ENCODE measurements at places on chromosomes 5 and 9. TPM values are rescaled to one million over a fixed set of nuclear protein-coding genes. Genes with fewer than 3 reads are reported as not detected.
A peak's percentile ranks its signal among the peaks of the same experiment; 100 is the strongest.

DNA sequence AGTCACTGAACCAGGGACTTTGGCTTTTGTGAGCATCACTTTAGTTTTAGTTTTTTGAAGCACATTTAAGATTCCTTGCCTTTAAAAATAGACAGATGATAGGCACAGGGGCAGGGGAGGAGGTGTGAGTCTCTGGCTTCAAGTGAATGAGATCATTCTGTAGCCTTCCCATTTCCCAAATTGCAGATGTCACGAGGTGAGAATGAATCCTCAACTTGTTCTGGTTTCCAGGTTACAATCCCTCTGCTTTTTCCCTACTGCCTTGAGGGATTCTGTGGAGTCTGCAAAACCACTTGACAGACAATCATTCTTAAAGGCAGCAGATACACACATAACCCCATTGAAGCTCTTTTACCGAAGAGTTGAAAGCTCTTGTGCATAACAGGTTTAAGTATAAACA is 332.4 kb downstream of the DMAC1 start:
- no peak for DNase-seq

- no peak for DNase-seq
Observed at GRCh38 chr5:78006449-78006848, 230.3 kb upstream of the TBCA start.

- DNase-seq, result no peak
Observed at GRCh38 chr9:125913551-125913950, 166.4 kb downstream of the PBX3 start.

GRCh38 chr5:150296496-150296895 is 6.2 kb downstream of the ARSI start:
- DNase-seq, result no peak

GRCh38 chr9:98637381-98637780 is 71.4 kb downstream of the GABBR2 start:
- no peak for DNase-seq

- peak; percentile 74 for DNase-seq
Observed at GRCh38 chr9:91164724-91165520, 196.8 kb downstream of the AUH start.

- DNase-seq, result no peak
Observed at GRCh38 chr9:18675332-18675731, 201.4 kb downstream of the ADAMTSL1 start.

DNA sequence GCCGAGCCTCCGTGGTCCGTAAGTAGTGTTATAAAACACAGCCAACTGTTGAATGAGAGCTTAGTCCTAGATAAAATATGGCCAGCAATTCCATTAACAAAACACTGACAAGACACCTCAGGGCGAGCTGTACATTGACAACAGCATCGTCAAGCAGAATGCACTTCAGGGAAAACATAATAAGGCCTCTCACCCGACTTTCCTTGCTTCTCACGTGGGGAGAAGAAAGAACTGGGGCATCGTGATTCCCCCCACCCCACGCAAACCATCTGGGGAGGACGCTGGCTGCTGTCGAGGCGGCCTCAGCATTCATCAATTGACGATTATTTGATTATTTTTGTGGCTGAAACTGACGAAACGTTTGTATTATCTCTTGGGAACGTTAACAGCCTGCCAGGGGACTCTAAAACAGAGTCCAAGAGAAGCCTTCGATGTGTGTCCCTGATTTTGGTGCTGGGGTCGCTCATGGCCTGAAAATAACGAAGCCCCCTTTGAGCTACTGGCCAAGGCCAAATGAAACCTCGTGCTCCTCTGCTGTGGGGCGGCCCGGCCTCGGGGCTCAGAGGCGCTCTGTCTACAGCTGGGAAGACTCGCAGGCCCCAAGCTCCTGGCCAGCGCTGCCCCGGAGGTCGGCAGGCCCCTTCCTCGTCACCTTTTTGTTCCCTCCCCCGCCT is 464 bp downstream of the GDF9 start:
- DNase-seq, result no peak

DNA sequence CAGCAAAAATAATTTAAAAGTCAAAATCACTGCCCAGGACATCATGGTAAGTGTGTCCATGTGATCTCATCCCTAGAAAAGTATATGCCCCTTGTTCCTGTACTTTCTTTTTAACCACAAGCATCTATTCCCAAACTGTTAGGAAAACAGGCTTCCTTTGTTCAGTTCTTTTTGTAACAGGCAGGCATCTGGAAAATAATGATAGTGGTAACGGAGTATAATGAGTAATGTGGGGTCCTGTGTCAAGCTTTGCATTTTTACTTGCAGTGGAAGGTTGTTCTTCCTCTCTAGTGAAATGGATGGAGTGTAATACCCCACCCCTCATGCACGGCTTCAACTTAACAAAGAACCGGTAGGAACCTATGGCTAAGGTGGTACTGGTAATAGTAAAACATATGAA is 532.1 kb downstream of the CTNND2 start:
- DNase-seq, result no peak

DNA sequence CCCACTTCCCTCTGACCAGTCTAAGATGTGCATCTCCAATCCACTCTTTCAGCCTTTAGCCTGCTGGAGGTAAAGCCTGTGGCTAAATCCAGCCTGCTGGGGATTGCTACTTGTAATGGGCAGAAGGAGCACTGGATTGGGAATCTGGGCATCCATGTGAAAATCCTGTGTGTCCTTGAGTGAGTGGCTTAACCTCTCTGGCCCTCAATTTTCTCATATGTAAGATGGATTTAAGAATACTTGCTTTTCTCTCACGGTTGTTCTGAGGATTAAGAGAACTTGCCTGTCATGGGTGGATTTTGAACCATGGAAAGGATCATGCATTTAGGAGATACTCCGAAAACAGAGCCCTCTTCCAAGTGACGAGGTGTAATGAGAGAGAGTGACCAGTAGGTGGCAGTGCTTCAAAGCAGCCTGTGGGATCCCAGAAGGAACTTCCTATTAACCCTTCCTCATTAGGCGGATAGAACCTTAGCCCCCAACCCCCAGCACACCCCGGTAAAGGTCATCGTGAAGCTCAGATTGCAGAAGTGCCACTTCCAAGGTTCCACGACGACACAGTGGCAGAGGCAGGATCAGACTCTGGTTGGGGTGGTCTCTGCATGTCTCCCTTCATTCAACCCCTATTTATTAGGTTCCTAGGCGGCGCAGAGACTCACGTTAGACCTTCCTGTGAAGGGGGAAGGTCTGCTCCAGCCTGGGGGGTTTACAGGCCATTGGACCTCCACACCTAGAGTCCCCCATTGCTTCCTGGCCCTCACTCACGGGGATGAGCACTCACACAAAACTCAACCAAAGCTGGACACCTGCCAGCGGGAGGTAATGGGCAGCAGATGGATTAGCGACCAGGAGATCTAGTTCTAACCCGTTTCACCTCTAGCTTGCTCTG is 68.7 kb upstream of the ZNF618 start:
- no peak for DNase-seq

GRCh38 chr9:36263683-36264082 is 5.4 kb upstream of the GNE start:
- no peak for DNase-seq

- no peak for DNase-seq
Observed at GRCh38 chr9:14962193-14962882, 52.1 kb upstream of the FREM1 start.

- DNase-seq, result no peak
Observed at GRCh38 chr9:128388150-128388549, 17.0 kb downstream of the URM1 start.

DNA sequence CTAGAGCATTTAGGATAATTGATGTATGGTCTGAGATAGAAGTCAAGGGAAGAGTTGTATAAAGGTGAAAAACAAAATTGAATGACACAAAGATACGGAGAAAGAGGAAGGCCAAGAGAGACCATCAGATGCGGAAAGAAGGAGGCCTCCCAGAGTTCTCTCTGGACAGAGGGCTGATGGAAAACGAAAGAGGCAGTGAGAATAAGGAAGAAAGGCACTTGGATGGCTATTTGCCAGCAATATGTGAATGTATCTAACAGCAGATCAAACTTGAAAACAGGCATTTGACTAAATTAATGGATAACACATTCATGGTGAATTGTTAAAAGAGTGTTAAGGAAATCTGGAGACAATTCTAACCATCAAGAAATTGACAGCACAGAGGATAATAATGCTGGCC is 2.4 kb upstream of the DOCK8 start:
- no peak for DNase-seq

- DNase-seq, result peak; percentile 11
Observed at GRCh38 chr5:126499853-126500342, 76.7 kb downstream of the GRAMD2B start.

DNA sequence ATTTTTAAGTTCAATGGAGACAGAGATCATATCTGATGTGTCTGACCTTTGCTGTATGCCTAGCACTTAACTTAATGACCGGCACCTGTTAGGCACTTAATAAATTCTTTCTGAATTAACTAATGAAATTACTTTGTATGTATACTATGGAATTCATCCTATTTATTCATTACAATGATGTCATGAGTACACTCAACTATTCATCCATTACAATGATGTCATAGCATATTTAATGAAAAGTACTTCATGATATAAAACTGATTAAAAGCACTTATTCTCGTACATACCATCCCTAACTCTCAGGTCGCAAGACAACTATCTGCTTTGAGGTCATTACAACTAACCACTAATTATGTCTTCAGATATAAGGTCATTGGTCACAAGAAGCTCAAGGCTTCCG is 1131.6 kb downstream of the DTWD2 start:
- no peak for DNase-seq

C1QTNF3 gene
- 1.8 TPM for total RNA-seq

HMMR gene
- 26.8 TPM for total RNA-seq

EXOSC3 gene
- total RNA-seq, result 116 TPM

FRMPD1 gene
- 0.03 TPM for total RNA-seq

GRXCR2 gene
- not detected for total RNA-seq

MRPL50 gene
- 16.3 TPM for total RNA-seq

PKD2L2 gene
- total RNA-seq, result not detected

TPPP gene
- not detected for total RNA-seq

SPAG8 gene
- total RNA-seq, result 0.66 TPM

C9orf50 gene
- total RNA-seq, result not detected
